GM23338 (cell line): ENCODE measurements at places on chromosomes 11 and 22. TPM values are rescaled to one million over a fixed set of nuclear protein-coding genes. Genes with fewer than 3 reads are reported as not detected.

MPZL3 gene
- total RNA-seq: 2.9 and 5.7 TPM in 2 replicates

MAJIN gene
- not detected in 2 replicates for total RNA-seq

SVIP gene
- 4.1 and 5.4 TPM in 2 replicates for total RNA-seq

PRG3 gene
- not detected in 2 replicates for total RNA-seq

SLC22A12 gene
- not detected in 2 replicates for total RNA-seq

GAL gene
- 80.9 and 82.8 TPM in 2 replicates for total RNA-seq

PRR33 gene
- total RNA-seq: 0.04 TPM in 1 of 2 replicates, not detected in the other

UCP2 gene
- 69.8 and 76.9 TPM in 2 replicates for total RNA-seq

GSTT2B gene
- total RNA-seq: 5.7 TPM in 2 replicates

FXYD2 gene
- total RNA-seq: 0.12 and 0.59 TPM in 2 replicates

OR2AG1 gene
- total RNA-seq: 0.04 TPM in 1 of 2 replicates, not detected in the other

CHST1 gene
- 1.7 and 2.7 TPM in 2 replicates for total RNA-seq

HEPHL1 gene
- 0.04 and 0.07 TPM in 2 replicates for total RNA-seq

USP35 gene
- 10.0 and 10.7 TPM in 2 replicates for total RNA-seq

SERPINH1 gene
- 1,217 and 1,375 TPM in 2 replicates for total RNA-seq

SHISAL1 gene
- 3.4 and 4.3 TPM in 2 replicates for total RNA-seq
